ENCODE measurements at places on chromosomes 3 and 15.

DNA sequence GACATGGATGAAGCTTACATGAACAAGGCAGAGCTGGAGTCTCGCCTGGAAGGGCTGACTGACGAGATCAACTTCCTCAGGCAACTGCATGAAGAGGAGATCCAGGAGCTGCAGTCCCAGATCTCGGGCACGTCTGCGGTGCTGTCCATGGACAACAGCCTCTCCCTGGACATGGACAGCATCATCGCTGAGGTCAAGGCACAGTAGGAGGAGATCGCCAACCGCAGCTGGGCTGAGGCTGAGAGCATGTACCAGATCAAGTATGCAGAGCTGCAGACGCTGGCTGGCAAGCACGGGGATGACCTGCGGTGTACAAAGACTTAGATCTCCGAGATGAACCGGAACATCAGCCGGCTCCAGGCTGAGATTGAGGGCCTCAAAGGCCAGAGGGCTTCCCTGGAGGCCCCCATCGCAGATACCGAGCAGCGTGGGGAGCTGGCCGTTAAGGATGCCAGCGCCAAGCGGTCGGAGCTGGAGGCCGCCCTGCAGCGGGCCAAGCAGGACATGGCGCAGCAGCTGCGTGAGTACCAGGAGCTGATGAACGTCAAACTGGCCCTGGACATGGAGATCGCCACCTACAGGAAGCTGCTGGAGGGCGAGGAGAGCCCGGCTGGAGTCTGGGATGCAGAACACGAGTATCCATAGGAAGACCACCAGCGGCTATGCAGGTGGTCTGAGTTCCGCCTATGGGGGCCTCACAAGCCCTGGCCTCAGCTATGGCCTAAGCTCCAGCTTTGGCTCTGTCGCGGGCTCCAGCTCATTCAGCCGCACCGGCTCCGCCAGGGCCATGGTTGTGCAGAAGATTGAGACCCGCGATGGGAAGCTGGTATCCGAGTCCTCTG is 77.6 kb downstream of the CLDN11 start:
- no peaks in the 10 kb centered on the region for H3K27me3 ChIP-seq
- no peak for DNase-seq
- H3K27ac ChIP-seq, result no peak overlapping the region
- no peak overlapping the region for H3K4me3 ChIP-seq

- no peak overlapping the region for H3K27ac ChIP-seq
- no peaks in the 10 kb centered on the region for H3K4me1 ChIP-seq
- DNase-seq, result no peak
- no peaks in the 10 kb centered on the region for H3K27me3 ChIP-seq
Measured at GRCh38 chr3:40939741-40940130, 259.6 kb upstream of the CTNNB1 start.

DNA sequence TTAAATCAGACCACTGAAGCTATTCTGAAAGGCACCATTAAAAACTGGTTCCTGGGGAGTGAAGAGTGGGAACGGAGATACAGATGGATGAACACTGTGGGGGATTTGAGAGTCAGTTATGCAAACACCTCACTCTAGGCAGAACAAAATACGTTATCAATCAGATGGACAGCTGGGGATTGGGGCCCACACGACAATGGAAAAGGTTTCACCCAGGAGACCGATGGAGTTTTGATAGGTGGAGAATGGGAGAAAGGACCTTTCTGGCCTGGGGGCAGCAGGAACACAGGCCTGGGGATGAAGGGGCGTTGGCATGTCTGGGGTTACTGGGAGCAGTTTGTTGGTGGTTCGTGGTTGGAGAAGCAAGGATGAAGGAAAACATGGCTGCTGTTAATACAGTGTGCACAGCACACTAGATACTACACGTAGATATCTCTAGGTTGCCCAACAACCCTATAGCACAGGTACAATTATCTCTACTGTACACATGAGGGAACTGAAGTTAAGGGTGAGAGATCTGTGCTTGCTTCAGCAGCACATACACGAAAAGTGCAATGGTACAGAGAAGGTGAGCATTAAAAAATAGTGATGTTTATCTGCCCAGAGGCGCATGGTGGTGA is 16.5 kb downstream of the ST6GAL1 start:
- no peak overlapping the region for H3K27ac ChIP-seq
- H3K4me1 ChIP-seq, result no peaks in the 10 kb centered on the region
- no peaks in the 10 kb centered on the region for H3K36me3 ChIP-seq
- no peaks in the 10 kb centered on the region for H3K27me3 ChIP-seq
- H3K4me3 ChIP-seq, result no peak overlapping the region
- DNase-seq, result no peak

GRCh38 chr15:85941186-85941855 is 138.3 kb upstream of the AGBL1 start:
- DNase-seq, result no peak
- H3K4me3 ChIP-seq, result no peak overlapping the region
- H3K27me3 ChIP-seq, result no peaks in the 10 kb centered on the region
- H3K36me3 ChIP-seq, result no peaks in the 10 kb centered on the region

GRCh38 chr3:98994128-98994762 is 92.8 kb upstream of the DCBLD2 start:
- H3K27me3 ChIP-seq, result no peaks in the 10 kb centered on the region
- no peak overlapping the region for H3K4me3 ChIP-seq
- H3K4me1 ChIP-seq, result no peaks in the 10 kb centered on the region
- H3K27ac ChIP-seq, result no peak overlapping the region

- no peak for DNase-seq
- H3K27me3 ChIP-seq, result no peaks in the 10 kb centered on the region
- H3K27ac ChIP-seq, result no peak overlapping the region
- no peaks in the 10 kb centered on the region for H3K36me3 ChIP-seq
Measured at GRCh38 chr15:81856634-81857026, 189.2 kb downstream of the MEX3B start.

DNA sequence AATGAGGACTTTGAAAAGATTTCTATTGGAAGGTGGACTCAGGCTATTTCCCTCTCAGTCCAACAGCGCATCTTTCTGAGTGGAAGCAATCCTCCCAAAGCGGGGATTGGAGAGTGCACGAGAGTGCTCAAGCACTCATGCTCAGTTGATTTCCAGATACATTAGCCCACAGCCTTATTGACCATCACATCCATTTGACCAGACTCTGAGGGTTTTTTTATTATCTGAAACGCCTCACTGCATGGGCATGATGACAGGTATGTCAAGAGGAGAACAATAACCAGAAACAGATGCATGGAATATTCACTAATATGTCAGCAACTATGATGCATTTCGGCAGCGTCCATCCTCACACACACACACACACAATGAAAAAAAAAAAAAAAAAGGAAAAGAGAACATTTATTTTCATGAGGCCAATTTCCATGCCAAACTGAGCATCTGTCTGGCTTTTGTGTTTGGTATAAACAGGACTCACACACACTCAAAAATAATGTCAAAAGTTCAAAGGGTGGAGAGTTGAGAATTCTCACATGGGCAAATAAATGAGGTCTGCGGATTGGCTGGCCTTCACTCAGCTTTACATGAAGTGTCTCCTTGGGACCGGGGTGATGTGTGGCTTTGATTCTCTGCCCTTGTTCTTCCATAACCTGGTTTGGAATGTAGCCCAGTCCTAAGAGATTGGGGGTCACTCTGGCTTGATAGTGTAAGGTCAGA is 371.6 kb downstream of the MCTP2 start:
- H3K27ac ChIP-seq, result no peak overlapping the region
- H3K36me3 ChIP-seq, result no peaks in the 10 kb centered on the region
- H3K27me3 ChIP-seq, result no peaks in the 10 kb centered on the region
- DNase-seq, result no peak
- no peaks in the 10 kb centered on the region for H3K4me1 ChIP-seq

GRCh38 chr15:58221591-58222241 is 83.5 kb downstream of the AQP9 start:
- H3K4me3 ChIP-seq, result no peak overlapping the region
- H3K4me1 ChIP-seq, result no peaks in the 10 kb centered on the region
- no peak for DNase-seq
- no peaks in the 10 kb centered on the region for H3K36me3 ChIP-seq
- H3K27ac ChIP-seq, result no peak overlapping the region

DNA sequence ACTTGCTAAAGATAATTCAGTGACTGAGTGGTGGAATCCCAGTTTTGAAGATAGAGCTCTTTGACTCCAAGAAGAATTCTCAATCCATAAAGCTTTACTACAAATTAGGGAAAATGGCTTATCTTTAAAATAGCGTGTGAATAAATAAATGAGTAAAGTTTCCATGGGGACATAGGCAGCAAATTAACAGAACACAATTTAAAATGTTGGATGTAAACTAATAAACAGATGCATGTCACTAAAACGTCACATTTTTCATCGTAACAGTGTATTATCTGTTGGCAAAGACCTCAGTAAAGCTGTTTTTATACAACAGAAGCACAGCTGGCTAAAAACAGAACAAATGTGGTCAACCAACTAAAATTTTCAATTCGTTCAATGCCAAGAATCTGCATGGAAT is 913.9 kb upstream of the CFAP20DC start:
- H3K27ac ChIP-seq, result no peak overlapping the region
- H3K4me1 ChIP-seq, result no peaks in the 10 kb centered on the region
- H3K4me3 ChIP-seq, result no peak overlapping the region
- H3K27me3 ChIP-seq, result no peaks in the 10 kb centered on the region
- H3K36me3 ChIP-seq, result no peaks in the 10 kb centered on the region

DNA sequence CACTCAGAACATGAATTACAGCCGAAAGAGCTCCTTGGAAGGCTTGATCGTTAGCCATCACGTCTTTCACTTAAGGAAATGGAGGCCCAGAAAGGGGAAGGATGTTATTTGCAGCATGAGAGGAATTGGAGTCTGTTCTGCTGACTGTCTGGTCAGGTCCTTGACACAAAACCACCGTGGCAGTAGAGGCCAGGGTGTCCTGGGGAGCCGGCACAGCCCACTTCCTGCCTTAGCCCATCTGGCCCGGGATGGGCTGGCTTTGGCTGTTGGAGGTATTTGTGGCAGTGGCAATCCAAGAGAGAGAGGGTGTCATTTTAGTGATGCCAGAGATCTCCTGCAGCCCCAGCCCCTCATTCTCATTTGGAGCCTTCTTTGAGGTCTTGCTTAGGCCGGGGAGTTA is 37.4 kb downstream of the ST6GAL1 start:
- no peak overlapping the region for H3K27ac ChIP-seq
- H3K27me3 ChIP-seq, result no peaks in the 10 kb centered on the region
- no peaks in the 10 kb centered on the region for H3K4me1 ChIP-seq
- DNase-seq, result peak; percentile 47

DNA sequence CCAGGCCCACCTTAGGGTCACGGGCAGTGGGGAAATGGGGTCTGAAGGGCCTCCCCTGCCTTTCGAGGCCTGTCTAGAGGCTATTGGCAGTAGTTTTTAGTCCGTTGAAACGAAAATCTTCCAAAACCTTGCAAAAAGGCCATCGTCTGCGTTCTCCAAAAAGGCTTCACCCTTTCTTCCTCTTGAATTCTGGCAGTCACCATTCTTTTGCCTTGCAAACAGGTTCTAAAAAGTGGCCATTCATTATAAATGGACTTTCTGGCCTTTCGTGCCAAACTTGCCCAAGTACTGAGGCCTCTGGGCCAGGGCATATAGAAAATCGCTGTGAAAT is 367 bp upstream of the TARS3 start:
- no peaks in the 10 kb centered on the region for H3K27me3 ChIP-seq
- H3K27ac ChIP-seq, result no peak overlapping the region
- no peaks in the 10 kb centered on the region for H3K4me1 ChIP-seq
- no peak for DNase-seq

GRCh38 chr3:186751480-186751879 is 31.9 kb upstream of the EIF4A2 start:
- no peaks in the 10 kb centered on the region for H3K36me3 ChIP-seq
- H3K27ac ChIP-seq, result no peak overlapping the region
- no peaks in the 10 kb centered on the region for H3K4me1 ChIP-seq
- H3K27me3 ChIP-seq, result no peaks in the 10 kb centered on the region
- no peak for DNase-seq

- no peak overlapping the region for H3K27ac ChIP-seq
- no peak for DNase-seq
- H3K36me3 ChIP-seq, result no peaks in the 10 kb centered on the region
- H3K27me3 ChIP-seq, result no peaks in the 10 kb centered on the region
- H3K4me1 ChIP-seq, result no peaks in the 10 kb centered on the region
Measured at GRCh38 chr3:152148579-152148978, 120.2 kb upstream of the MBNL1 start.

- H3K4me1 ChIP-seq, result peaks cover 3% of the 10 kb centered on the region
- DNase-seq, result peak; percentile 36
- H3K27me3 ChIP-seq, result no peaks in the 10 kb centered on the region
- H3K36me3 ChIP-seq, result no peaks in the 10 kb centered on the region
- H3K27ac ChIP-seq, result peak overlapping the region; percentile 79
Measured at GRCh38 chr3:52055537-52056351, 627 bp downstream of the DUSP7 start.

DNA sequence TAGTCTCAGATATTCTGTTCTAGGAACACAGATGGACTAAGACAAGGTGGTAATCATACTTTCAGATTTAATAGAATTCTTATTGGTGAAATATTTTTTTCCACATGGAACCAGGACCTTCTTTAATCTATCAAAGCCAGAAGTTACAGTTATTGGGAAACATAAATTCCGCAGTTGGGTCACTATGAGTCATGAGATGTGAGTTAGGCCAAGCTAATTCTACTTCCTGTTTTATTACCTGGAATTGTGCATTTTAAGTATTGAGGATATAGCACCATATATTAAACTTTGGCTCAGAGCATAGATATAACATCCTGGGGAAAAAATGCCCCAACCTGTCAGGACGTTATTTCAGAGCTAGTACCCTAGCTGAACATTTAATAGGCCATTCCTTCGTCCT is 96.4 kb upstream of the P3H2 start:
- no peak overlapping the region for H3K4me3 ChIP-seq
- H3K27me3 ChIP-seq, result no peaks in the 10 kb centered on the region
- H3K27ac ChIP-seq, result no peak overlapping the region
- H3K4me1 ChIP-seq, result no peaks in the 10 kb centered on the region
- no peaks in the 10 kb centered on the region for H3K36me3 ChIP-seq
- no peak for DNase-seq

DNA sequence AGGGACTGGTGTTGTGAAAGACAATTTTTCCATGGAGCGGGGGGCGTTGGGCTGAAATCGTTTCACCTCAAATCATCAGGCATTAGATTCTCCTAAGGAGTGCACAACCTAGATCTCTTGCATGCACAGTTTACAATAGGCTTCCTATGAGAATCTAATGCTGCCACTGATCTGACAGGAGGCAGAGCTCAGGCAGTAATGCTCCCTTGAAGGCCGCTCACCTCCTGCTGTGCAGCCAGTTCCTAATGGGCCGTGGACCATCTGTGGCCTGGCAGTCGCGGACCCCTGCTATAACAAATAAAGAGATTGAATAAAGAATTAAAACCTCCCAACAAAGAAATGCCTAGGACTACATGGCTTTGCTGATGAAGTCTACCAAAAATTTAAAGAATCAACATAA is 25.3 kb upstream of the ANKRD28 start:
- DNase-seq, result no peak
- H3K27ac ChIP-seq, result no peak overlapping the region

- no peaks in the 10 kb centered on the region for H3K4me1 ChIP-seq
- no peak for DNase-seq
- no peak overlapping the region for H3K27ac ChIP-seq
- no peaks in the 10 kb centered on the region for H3K36me3 ChIP-seq
- H3K4me3 ChIP-seq, result no peak overlapping the region
Measured at GRCh38 chr15:94875550-94875949, 644.2 kb downstream of the MCTP2 start.

- no peak overlapping the region for H3K27ac ChIP-seq
- no peaks in the 10 kb centered on the region for H3K4me1 ChIP-seq
- no peaks in the 10 kb centered on the region for H3K36me3 ChIP-seq
Measured at GRCh38 chr3:171286580-171287249, 173.5 kb downstream of the TNIK start.

- H3K4me3 ChIP-seq, result no peak overlapping the region
- H3K27me3 ChIP-seq, result no peaks in the 10 kb centered on the region
- no peaks in the 10 kb centered on the region for H3K36me3 ChIP-seq
- DNase-seq, result no peak
Measured at GRCh38 chr3:133992951-133993620, 36.6 kb downstream of the SLCO2A1 start.

Data from Peyer's patch (tissue), 4 donors.